Small intestine (tissue), 16 donors: ENCODE measurements at places on chromosomes 1 and 21. TPM values are rescaled to one million over a fixed set of nuclear protein-coding genes. Genes with fewer than 3 reads are reported as not detected.

DNA sequence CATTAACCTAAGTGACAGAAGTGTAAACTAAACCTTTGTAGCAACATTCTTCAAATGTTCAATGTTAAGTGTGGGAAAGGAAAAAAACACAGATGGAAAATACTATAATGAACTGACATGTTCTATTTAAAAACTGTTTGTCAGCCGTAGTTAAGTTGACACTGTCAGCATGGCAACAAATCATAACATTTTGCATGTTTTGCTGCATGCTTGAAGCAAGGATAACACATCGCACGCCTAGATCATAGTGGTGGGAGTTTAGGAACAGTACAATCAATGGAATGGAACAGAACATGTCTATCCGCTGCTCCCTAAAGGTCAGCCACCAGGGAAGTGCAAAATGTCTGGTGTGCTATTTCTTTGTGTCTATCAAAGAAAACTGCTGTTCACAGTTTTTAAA lies 62.5 kb upstream of the ESRRG start:
- H3K27ac ChIP-seq, result no peak overlapping the region
- no peak overlapping the region for H3K4me3 ChIP-seq
- H3K4me1 ChIP-seq, result no peaks in the 10 kb centered on the region
- DNase-seq, result no peak

DNA sequence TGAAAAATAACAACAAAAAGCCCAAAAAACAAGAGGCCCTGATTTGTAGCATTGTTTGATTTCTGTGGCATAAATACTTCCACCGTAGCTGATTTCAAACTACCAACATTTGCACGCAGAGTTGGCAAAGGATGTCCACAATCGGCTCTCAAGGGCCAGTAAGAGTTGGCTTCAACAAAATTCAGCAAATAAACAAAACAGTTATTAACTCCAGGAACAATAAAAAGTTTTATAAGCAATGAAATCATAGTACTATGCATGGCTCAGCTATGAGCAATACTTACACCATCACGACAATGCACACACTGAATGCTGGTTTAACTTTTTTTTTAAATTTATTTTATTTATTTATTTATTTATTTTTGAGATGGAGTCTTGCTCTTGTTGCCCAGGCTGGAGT lies 8.7 kb upstream of the COX20 start:
- DNase-seq, result no peak
- H3K4me3 ChIP-seq, result no peak overlapping the region
- H3K36me3 ChIP-seq, result no peaks in the 10 kb centered on the region
- H3K27me3 ChIP-seq, result no peaks in the 10 kb centered on the region

DNA sequence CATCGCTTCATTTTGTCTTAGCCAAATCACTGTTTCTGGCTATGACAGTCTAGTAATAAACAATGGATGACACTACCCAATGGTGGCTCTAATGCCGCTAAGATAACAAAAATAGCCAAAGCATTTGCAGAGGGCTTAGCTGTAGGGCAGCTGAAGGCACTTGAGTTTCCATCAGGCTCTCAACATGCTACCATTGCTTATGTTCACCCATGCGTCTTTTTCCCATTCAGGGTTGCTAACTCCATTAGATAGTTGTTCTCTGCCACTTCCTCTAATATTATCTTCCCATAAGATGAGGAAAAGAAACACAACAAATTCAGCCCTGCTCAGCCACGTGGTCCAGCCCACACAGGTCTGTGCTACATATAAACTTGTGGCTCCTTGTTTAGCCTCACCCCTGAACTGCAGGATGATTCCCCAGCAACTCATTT lies 159.6 kb downstream of the TOMM20 start:
- no peak for DNase-seq
- no peaks in the 10 kb centered on the region for H3K36me3 ChIP-seq
- no peak overlapping the region for H3K27ac ChIP-seq
- no peak overlapping the region for H3K4me3 ChIP-seq

DNA sequence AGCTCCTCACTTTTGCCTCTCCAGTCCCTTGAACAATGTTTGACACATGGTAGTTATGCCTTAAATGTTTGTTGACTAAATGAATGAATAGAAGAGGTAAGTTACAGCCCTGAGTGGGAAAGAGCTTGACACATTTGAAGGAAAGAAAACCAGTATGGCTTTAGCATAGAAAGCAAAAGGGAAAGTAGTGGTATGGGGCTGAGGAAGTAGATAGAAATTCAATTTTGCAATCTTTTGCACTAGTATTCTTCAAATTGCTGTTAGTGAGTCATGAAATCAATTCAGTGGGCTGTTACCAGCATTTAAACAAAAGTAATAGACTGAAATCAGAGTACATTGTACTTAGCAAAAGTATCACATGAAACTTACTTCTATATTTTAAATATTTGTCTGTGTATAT lies 21.1 kb downstream of the PLA2G4A start:
- no peaks in the 10 kb centered on the region for H3K36me3 ChIP-seq
- no peak overlapping the region for H3K4me3 ChIP-seq
- H3K27me3 ChIP-seq, result no peaks in the 10 kb centered on the region
- peaks cover 3% of the 10 kb centered on the region for H3K4me1 ChIP-seq

DNA sequence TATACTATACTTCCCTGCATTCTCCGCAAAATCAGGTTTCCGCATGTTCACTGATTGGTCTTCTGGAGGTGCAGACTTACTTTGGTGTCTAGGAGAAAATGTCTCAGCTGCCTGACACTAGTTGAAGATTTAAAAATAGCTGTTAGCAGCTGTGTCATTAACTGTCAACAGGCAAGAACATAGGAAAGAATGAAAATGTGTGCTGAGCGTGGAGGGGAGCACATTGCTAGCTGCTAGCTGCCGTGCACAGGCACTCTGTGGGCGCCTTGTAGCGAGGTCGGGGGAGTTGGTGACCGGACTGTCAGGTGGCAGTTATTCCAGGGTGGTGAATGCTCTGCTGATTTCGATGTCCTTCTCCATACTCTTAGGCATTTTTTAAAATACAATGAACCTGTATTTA lies 5.2 kb downstream of the FAAH start:
- no peaks in the 10 kb centered on the region for H3K27me3 ChIP-seq
- H3K4me1 ChIP-seq, result peaks cover 8% of the 10 kb centered on the region
- H3K27ac ChIP-seq, result no peak overlapping the region
- H3K4me3 ChIP-seq, result no peak overlapping the region

- H3K4me3 ChIP-seq, result no peak overlapping the region
- no peaks in the 10 kb centered on the region for H3K36me3 ChIP-seq
- H3K27ac ChIP-seq, result no peak overlapping the region
- no peaks in the 10 kb centered on the region for H3K4me1 ChIP-seq
- H3K27me3 ChIP-seq, result no peaks in the 10 kb centered on the region
Measured at GRCh38 chr1:57137980-57138379, 172.2 kb upstream of the C8B start.

DNA sequence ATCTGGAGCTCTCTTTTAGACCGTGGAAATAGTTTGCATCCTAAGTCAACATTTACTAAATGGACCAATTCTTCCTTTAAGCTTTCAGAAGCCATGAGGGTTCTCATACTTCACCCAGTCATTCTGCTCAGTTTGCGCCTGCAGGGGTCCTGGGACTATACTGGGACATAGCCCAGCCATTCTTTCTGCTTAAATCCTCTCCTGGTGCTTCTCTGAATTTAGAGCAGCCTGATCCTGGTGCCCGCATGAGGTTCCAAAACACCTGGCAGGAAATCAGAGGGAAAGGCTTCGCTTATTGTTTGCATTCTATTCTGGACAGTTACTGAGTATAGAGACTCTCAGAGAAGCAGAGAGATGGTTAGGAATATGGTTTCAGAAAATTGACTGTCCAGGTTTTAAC lies 27.0 kb downstream of the TNN start:
- no peaks in the 10 kb centered on the region for H3K4me1 ChIP-seq
- no peak overlapping the region for H3K27ac ChIP-seq

DNA sequence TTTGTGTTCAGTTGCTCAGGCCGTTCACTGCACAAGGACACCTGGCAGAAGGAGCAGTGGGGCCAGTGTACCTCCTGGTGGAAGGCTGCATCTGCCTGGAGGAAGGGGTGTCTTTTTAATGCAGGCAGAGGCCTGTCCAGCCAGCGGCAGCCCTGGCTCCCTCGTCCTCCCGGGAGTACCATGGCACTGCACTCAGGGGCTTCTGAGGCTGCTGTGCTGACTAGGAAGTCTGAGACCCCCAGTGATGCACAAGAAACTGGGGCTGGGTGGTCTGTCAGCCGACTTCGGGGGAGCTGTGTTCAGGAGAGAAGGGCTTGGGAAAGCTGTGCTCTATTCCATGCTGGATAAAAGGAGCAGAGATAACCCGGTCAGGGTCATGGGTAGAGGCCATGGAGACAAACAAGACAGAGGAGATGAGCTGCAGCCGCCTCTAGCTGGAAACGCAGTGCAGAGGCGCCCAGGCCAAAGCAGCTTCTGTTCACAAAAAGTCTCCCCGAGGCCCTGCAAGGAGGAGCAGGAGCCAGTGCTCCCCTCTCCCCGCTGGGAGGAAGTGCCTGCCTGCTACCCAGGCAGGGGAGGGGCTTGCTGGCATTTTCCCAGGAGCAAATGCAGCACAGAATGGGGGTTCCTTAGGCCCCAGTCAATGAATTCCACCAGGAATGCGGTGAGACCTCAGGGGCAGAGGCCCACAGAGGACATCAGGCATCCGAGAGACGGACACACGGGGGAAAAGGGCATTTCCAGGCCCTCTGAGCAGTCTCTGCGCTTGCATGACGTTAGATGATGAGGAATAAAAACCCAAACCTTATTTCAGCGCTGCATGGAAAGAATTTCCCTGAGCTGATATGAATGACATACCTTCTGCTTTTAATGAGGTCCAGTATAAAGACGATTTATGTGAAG lies 17.2 kb upstream of the C2CD2 start:
- DNase-seq, result no peak
- no peaks in the 10 kb centered on the region for H3K27me3 ChIP-seq
- no peaks in the 10 kb centered on the region for H3K36me3 ChIP-seq
- no peak overlapping the region for H3K27ac ChIP-seq

DNA sequence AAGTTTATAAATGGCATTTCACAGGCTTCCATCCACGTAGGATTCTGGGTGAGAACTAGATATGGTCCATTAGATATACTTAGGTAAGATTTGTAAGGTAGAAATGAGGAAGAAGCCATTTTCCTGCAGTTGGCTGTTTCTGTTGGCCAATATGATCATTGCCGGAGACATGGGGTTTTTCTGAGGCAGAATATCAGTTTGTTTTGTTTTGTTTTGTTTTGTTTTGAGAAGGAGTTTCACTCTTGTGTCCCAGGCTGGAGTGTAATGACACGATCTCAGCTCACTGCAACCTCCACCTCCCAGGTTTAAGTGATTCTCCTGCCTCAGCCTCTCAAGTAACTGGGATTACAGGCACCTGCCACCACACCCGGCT lies 8.7 kb upstream of the EYA3 start:
- DNase-seq, result no peak
- no peaks in the 10 kb centered on the region for H3K27me3 ChIP-seq
- no peak overlapping the region for H3K27ac ChIP-seq
- H3K4me3 ChIP-seq, result no peak overlapping the region
- no peaks in the 10 kb centered on the region for H3K36me3 ChIP-seq

DNA sequence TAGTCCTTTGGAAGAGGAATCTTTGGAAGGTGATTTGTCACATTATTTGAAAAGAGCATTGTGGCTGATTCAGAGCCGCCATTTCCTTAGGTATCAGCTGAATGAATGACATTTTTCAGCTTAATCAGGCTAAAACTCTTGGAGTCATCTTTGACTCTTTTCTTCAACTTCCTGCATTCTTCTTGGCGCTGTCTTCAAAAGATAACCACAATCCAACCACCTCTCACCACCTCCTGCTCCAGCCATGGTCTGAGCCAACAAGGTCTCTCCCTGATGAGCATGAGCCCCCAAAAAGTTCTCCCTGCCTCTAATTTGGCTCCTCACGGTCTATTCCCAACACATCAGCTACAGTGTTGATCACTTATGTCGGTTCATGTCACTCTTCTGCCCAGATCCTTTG lies 297.6 kb upstream of the RUNX1 start:
- H3K36me3 ChIP-seq, result no peaks in the 10 kb centered on the region
- no peak overlapping the region for H3K4me3 ChIP-seq
- H3K4me1 ChIP-seq, result no peaks in the 10 kb centered on the region
- no peak for DNase-seq
- no peaks in the 10 kb centered on the region for H3K27me3 ChIP-seq

DNA sequence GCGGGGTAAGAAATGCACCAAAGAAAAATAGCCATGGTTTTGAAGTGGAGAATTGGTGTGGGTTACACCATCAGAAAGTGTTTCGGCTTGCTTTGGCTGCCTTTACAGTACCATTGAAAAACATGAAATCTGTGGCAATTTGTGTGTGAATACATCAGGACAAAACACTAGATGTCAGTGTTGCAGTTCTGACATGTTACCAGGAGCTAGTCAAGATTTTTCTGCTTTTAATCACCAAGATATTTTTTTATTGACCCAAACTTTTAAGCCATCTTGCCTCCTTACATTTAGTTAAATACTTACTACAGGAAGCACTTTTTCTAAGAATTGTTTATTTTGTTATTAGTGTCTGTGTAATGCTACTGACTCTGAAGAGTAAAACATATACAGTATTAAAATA lies 14.3 kb downstream of the RRP15 start:
- H3K4me3 ChIP-seq, result no peak overlapping the region
- no peak overlapping the region for H3K27ac ChIP-seq
- H3K36me3 ChIP-seq, result peaks cover 2% of the 10 kb centered on the region
- no peak for DNase-seq
- H3K27me3 ChIP-seq, result no peaks in the 10 kb centered on the region
- H3K4me1 ChIP-seq, result no peaks in the 10 kb centered on the region

DNA sequence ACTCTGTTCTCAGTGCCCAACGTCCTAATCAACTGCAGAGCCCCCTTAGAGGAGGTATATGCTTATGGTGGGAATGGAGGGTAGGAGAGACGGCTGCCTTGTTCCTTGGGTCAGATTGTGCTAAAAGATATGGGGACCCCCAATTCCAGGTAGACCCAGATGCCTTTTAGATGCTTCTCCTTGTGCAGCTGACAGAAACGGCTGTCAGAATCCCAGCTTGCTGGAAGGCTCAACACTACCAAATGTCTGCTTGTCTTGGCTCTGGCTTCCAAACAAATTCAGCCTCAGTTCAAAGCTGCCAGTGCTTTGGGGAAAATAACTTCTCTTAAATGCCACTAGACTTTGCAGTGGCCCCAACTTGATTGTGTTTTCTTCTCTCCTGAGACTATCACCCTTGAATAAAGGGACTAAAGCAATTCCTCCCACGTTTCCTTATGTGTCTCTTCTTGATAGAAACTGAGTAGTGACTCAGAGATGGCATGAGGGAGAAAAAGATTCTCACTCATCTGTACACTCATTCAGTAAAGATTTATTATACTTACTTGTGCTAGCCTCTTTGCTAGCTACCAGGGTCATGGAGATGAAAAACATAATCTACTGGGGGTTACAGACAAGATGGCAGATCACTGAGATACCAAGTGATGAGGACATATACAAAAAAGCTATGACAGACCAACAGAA lies 3.4 kb upstream of the RNF19B start:
- no peak for DNase-seq
- no peak overlapping the region for H3K4me3 ChIP-seq
- no peaks in the 10 kb centered on the region for H3K36me3 ChIP-seq
- no peak overlapping the region for H3K27ac ChIP-seq
- no peaks in the 10 kb centered on the region for H3K4me1 ChIP-seq

ZNF683 gene
- polyA plus RNA-seq, result not detected

TAL1 gene
- polyA plus RNA-seq, result 4.7 TPM
